ENCODE measurements at places on chromosomes 16 and 17. TPM values are rescaled to one million over a fixed set of nuclear protein-coding genes. Genes with fewer than 3 reads are reported as not detected.

The CACNG5 gene
- 45.1 TPM for total RNA-seq

DNA sequence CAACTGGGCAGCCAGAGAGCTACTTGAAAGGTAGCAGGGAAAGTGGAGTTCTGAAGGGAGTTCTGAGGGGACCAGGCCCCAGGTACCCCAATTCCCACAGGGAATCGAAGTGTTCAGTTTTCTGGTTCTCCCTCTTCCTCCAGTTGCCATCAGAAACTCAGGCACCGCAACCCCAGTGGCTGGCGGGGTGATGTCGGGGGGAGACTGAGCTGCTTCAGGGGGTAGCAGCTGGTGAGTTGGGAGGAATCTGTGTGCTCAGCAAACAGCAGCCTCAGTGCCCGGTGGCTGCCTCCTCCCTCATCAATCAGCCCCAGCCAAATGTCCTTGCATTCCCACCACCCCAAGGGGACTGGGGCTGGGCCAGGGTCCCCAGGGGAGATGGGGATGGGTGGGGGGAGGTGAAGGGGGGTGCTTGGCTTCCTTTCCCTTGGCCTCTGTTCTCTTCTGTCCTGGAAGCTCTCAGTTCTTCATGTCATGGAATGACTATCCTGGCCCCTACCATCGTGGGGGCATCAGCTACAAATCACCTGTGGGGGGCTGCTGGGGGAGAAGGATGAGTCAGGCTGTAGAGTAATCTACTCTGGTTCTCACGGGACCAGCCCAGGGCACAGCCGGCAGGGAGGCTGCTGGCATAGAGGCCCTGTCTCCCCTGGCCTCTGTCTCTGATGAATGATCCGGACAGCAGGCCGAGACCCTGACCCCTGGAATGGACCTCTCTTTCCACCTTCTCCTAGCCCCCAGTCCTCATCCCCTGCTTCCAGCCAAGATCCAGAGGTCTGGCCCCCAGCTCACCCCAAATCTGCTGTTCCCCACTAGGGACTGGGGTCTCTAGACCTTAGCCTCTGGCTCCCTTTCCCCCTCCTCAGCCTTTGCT, 2.6 kb upstream of the DNAH2 start:
- no peak for DNase-seq

DNA sequence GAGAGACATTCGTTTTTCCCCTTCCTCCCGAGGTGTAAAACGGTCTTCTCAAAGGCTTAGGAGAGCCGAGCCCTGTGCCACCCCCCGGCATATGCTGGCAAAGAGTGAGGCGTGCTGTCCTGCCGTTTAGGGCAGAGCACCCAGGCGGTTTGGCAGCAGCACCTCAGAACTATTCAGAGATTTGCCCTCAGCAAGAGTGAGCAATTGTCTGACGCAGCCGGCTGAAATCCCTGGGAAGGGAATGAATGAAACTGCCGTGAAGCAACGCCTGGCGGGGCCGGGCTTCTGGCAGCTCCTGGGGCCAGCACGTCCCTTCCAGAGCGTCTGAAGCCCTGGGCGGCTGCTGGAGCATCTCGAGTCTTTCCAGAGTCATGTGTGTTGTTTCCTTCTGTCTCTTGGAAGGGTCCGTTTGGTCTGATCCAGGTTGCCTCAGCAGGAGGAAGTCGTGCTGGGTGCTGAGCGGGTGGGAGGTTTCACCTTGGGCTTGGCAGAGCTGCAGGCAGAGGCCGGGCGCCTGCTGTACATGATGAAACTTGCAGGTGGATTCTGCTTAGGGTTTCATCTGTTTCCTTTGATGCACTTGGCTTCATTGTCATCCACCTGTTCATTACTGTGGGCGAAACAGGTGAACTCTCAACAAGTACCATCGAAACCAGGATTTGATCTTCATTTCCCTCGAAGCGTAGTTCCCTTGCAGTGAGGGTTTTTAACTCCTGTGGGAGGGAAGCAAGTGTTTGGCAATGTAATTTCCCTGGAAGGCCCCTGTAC, 35.4 kb downstream of the TBCD start:
- no peak for DNase-seq

DNA sequence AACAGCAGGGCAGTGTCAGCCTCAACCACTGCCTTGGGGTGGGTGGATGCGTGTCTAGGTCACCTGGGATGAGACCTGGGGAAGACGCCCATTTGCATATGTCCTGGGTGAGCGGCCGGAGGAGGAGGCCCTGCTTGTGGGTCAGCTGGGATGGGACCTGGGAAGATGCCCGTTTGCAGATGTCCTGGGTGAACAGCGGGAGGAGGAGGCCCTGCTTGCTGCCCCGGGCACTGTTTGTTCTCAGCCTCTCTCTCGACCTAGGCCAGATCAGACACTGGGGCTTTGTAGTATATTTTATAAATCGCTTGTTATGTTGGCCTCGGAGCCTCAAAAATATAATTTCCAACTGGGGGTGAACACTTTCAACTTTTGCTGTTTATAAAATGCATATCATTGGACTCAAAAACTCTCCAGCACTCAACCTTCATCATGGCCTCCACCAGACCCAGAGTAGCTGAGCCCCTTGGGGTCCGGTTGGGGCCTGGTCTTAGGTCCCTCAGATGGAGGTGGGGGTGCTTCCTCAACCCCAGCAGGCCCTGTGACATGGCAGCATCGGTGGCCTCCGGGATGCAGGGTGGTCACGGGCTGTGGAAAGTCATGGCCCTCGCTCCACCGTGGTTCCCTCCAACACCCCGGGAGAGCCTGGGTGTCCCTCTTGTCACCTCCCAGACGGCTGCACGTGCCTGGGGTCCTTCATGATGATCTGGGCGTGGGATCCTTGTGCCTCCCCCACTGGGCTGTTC, 17.3 kb downstream of the DBNDD1 start:
- no peak for DNase-seq

The KRTAP4-9 gene
- total RNA-seq: not detected

GRCh38 chr16:67542464-67542863, 13.8 kb downstream of the RIPOR1 start:
- no peak for DNase-seq

The BCL6B gene
- not detected for total RNA-seq

The GJD3 gene
- total RNA-seq: not detected

DNA sequence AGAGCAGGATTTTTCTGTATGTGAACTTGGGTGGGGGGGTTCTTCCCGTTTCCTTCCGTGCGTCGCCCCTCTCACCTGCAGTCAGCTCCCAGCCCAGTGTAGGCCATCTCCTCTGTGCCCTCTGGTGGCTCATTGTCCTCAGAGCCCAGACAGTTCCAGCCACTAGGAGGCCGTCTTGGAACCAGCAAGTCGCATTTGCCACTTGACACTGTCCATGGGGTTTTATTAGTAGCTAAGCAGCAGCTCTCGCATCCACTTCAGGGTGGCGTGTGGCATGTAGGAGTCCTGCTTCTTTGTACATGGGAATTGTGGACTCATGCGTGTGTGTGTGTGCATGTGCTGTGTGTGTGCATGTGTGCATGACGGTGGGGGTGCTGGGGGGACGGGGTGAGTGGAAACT, 74.0 kb downstream of the SEC14L1 start:
- DNase-seq: peak; percentile 42

DNA sequence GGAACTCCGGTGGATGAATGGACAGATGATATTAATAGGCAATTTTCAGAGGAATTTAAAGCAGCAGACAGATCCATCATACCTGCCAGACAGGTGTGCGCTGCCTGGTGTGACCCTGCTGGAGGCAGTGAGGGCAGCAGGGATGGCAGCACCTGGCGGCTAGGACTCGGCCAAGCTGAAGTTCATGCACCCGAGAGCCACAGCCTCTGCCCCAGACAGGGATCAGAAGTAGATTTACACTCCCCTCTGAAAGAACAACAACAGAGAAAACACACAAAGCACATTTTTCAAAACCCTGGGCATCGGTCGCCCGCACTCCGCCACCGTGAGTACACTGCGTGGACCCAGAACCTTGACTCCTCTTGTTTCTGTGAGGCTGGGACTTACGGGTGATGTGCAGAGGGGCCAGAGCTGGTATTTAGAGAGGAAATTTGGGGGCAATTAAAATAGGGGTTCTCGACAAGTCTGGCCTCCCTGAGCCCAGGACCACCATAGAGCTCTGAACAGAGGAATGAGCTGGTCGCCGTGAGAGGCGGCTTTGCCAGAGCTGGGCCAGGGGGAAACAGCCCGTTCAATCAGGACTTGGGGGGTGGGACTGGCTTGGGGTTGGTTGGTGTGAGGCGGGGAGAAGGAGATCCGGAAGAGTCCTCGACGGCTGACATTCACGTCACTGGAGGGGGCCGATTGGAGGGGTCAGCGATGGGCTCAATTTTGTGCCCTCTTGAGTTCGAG, 101.0 kb downstream of the METRNL start:
- DNase-seq: no peak

- DNase-seq: no peak
These were observed 21.3 kb downstream of the SBK1 start for GRCh38 chr16:28313587-28313986.

All from glutamatergic neuron (in vitro differentiated cells).